Naive thymus-derived CD4-positive, alpha-beta T cell (primary cell): ENCODE measurements at places on chromosomes 16 and 17. TPM values are rescaled to one million over a fixed set of nuclear protein-coding genes. Genes with fewer than 3 reads are reported as not detected.

GRCh38 chr16:1890708-1891050 is 18.7 kb upstream of the MEIOB start:
- H3K4me3 ChIP-seq = no peak overlapping the region
- no peak overlapping the region for H3K27ac ChIP-seq
- no peaks in the 10 kb centered on the region for H3K4me1 ChIP-seq
- no peak for DNase-seq
- no peaks in the 10 kb centered on the region for H3K36me3 ChIP-seq

DNA sequence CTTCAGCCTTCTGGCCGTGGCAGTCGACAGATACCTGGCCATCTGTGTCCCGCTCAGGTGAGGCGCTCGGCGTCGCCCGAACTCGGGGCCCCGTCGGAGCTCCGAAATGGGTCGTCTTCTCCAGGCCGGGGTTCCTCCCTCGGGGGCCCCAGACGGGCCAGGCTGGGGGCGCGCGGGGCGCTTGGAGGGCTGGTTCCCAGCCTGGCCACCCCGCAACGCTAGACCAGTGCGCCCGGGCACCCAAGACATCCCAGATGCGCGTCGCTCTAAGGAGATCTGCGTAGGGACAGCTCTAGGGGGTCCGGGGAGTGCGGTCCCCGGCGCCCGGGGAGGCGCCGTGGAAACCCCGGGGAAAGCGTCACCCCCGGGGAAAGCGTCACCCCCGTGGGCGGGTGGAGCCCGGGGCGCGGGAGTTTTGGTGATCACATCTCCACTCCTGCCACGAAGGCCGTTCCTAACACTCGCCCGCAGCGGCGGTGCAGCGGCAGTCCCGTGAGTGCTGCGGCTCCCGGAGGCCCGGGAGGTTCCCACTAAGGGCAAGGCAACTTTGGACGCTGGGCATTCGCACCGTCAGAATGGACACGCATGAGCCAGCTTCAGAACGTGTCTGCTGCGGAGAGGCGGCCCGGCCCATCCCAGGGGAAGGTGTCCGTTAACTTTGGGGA is 729 bp downstream of the ADORA2B start:
- H3K36me3 ChIP-seq = no peaks in the 10 kb centered on the region
- no peak overlapping the region for H3K27ac ChIP-seq
- H3K27me3 ChIP-seq = no peaks in the 10 kb centered on the region
- H3K4me3 ChIP-seq = peak overlapping the region; percentile 60

DNA sequence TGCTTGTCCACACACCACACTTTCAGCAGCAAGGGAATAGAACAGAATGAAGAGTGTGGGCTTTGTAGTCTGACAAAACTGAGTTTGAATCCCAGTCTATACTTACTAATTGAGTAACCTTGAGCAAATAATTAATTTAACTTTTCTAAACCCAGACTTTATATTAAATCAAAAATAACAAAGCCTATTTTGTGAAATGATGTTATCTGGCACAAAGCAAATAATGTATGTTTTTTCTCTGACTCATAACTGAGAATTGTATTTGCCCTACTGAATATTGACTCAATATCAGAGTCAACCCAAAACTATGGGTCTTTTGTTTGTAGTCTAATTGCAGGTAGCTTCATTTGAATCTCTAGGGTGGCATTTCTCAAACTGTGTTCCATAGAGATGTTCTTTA is 77.9 kb upstream of the TANC2 start:
- no peaks in the 10 kb centered on the region for H3K27me3 ChIP-seq
- no peaks in the 10 kb centered on the region for H3K4me1 ChIP-seq
- no peak overlapping the region for H3K4me3 ChIP-seq
- DNase-seq = no peak
- H3K27ac ChIP-seq = no peak overlapping the region
- no peaks in the 10 kb centered on the region for H3K36me3 ChIP-seq

DNA sequence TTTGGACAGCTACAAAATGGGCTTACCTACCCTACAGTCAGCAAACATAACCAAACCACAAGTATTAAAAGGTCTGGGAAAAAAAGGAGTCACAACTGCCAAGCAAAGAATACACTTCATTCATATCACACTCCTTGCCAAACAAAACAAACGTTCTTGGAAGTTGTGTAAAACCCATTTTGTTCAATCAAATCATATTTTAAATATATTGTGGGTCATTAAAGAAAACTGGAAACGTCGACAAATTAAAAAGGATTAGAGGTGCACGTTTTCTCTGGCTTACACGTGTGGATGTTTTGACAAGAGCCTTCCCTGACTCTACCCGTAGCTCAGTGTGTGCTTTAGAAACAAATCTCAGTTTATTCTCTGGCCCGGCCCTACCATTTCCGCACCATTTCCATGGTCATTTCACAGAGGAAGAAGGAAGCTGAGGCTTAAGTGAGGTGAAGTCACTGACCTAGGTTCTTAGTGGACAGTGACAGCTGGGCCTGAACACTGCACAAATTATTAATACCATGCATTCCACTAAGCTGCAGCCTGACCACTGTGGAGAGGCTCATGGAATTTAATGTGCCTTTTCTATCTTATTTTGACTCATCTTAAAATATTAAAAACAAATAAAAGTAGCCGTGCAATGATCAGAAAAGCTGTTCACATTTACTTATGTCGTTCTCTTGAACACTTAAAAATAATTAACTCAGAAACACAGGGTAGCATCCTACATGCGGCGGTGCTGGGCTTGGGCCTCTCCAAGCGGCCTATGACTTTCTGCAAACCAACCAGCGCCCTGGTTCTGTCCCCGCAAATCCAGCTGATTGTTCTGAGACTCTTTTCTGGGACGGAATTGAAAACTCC is 968 bp downstream of the CEP112 start:
- peaks cover 12% of the 10 kb centered on the region for H3K4me1 ChIP-seq
- no peak for DNase-seq
- H3K27ac ChIP-seq = peak overlapping the region; percentile 69
- H3K4me3 ChIP-seq = peak overlapping the region; percentile 67

KRTAP4-2 gene
- not detected for polyA plus RNA-seq

CCDC200 gene
- 1.3 TPM for polyA plus RNA-seq

- peaks cover under 1% of the 10 kb centered on the region for H3K36me3 ChIP-seq
- no peak overlapping the region for H3K27ac ChIP-seq
- H3K4me3 ChIP-seq = no peak overlapping the region
- peaks cover 14% of the 10 kb centered on the region for H3K4me1 ChIP-seq
- no peak for DNase-seq
These were observed 164.5 kb downstream of the PRKCA start for GRCh38 chr17:66466840-66467367.

- DNase-seq = no peak
- H3K27ac ChIP-seq = peak overlapping the region; percentile 54
- H3K4me3 ChIP-seq = peak overlapping the region; percentile 28
These were observed 11.8 kb upstream of the SKAP1 start for GRCh38 chr17:48441862-48442261.

DNA sequence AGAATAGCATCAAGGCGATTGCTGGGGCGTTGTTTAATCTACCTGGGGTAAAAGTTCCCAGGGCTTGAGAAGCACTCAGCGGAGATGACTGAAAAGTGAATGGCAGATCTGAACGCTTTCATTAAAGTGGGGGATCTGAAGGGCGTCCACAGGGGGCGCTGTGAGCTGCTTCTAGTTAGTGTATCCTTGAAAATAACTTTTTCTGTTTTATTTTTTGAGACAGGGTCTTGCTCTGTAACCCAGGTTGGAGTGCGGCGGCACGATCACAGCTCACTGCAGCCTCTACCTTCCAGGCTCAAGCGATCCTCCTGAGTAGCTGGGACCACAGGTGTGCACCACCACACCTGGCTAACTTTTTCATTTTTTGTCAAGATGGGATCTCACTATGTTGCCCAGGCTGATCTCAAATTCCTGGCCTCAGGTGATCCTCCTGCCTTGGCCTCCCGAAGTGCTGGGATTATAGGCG is 360.4 kb downstream of the SEC14L1 start:
- no peak overlapping the region for H3K4me3 ChIP-seq
- DNase-seq = peak; percentile 46
- H3K27me3 ChIP-seq = no peaks in the 10 kb centered on the region

RAB37 gene
- 30.4 TPM for polyA plus RNA-seq

DNA sequence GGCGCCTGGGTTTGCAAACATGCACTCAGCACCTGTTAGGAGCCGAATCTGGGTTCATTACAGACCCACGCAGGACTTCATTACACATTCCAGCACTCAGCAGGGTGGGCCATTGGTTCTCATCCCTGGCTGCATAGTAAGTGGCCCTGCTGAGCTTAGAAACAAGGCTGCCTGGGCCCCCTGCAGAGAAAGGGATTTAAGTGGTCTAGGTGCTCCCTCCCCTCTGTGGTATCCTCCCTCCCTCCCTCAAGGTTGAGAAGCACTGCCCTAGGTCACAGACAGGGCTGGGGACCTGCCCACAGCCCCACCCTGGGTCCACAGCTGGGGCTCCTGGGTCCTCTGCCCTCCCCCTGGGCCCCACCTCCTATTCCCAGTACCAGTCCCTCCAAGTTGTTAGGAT is 28.3 kb downstream of the WNT3 start:
- H3K27me3 ChIP-seq = no peaks in the 10 kb centered on the region
- no peak overlapping the region for H3K27ac ChIP-seq
- H3K4me3 ChIP-seq = no peak overlapping the region
- no peaks in the 10 kb centered on the region for H3K4me1 ChIP-seq
- DNase-seq = no peak
- no peaks in the 10 kb centered on the region for H3K36me3 ChIP-seq

COPRS gene
- polyA plus RNA-seq = 16.4 TPM

DNA sequence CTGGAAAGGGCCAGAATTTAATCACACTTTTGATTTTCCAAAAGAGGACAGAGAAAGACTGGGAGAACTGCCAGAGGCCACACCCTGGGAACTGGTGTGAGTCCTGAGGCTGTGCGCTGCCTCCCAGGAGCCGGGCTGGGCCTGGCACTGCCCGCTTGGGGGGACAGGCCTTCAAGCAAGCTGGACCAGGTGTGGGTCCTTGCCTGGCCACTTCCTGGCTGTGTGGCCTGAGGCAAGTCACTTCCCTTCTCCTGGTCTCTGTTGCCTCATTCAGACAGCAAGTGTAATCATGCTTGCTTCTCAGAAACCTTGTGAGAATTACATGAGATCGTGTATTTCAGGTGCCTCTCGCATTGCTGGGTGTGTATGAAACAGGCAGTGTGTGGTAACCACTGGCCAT is 143.0 kb downstream of the SNX29 start:
- H3K36me3 ChIP-seq = peaks cover 6% of the 10 kb centered on the region
- no peaks in the 10 kb centered on the region for H3K4me1 ChIP-seq
- H3K27me3 ChIP-seq = no peaks in the 10 kb centered on the region

HOXB1 gene
- not detected for polyA plus RNA-seq

SLC35G6 gene
- not detected for polyA plus RNA-seq

CDK3 gene
- 0.55 TPM for polyA plus RNA-seq

DNA sequence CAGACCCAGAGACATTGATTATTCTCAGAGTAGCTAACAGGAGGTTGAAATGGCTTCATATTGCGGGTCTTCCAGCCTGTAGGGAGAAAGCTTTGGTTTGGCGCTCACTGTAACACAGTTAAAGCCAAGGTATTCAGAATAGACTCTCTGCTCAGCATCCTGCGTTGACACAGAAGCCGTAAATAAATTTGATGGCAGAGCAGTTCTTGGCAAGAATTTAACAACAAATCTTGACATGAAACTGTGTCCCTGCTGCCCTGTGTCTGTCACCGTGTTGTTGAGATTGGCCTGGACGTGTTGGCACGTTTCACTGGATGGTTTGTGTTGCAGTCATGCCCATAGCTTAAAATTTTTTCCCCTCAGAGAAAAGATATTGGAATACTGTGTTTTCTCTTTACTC is 359.6 kb downstream of the SNX29 start:
- H3K4me3 ChIP-seq = no peak overlapping the region
- no peak overlapping the region for H3K27ac ChIP-seq
- H3K4me1 ChIP-seq = no peaks in the 10 kb centered on the region
- no peaks in the 10 kb centered on the region for H3K27me3 ChIP-seq
- H3K36me3 ChIP-seq = no peaks in the 10 kb centered on the region
- no peak for DNase-seq

- no peak overlapping the region for H3K27ac ChIP-seq
- H3K36me3 ChIP-seq = no peaks in the 10 kb centered on the region
- H3K4me1 ChIP-seq = no peaks in the 10 kb centered on the region
- H3K4me3 ChIP-seq = no peak overlapping the region
- DNase-seq = no peak
These were observed 12.1 kb downstream of the CACNA1H start for GRCh38 chr16:1164975-1165374.
